Smooth muscle cell of the brain vasculature (primary cell): ENCODE measurements at places on chromosomes 16 and 17.
A peak's percentile ranks its signal among the peaks of the same experiment; 100 is the strongest.

DNA sequence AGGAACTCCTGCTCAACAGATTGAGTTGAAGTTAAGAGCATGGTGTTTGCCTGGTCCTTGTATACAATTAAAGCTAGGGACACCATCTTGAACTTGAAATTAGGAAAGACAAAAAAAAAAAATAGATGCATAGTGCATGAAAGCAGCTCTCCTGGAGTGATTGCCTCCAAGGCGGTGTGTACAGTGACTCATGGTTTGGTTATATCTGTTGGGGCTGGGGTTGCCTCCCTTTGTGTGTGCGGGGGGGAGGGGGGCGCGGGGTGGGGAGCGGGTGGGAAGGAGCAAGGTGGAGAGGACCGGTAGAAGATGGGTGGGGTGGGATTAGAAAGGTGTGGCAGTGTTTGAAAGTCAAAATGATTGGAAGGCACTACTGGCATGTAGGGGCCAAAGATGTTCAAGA lies 3.4 kb downstream of the TMED6 start:
- no peak for DNase-seq

DNA sequence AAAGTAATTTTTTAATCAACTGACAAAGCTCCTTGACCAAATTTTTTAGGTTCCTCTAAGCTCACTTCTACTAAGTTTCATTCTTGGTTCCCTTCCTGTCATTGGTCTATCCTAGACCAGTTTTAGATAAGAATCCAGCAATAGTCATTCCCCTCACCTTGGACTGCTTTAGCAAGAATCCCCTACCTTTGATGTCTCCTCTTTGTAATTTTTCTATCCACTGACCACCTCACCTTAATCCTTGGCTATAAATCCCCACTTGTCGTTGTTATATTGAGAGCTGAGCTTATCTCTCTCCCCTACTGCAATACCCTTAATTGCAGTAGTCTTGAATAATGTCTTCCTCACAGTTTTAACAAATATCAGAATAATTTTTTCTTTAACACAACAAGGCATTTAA lies 107.2 kb downstream of the USP32 start:
- no peak for DNase-seq

DNA sequence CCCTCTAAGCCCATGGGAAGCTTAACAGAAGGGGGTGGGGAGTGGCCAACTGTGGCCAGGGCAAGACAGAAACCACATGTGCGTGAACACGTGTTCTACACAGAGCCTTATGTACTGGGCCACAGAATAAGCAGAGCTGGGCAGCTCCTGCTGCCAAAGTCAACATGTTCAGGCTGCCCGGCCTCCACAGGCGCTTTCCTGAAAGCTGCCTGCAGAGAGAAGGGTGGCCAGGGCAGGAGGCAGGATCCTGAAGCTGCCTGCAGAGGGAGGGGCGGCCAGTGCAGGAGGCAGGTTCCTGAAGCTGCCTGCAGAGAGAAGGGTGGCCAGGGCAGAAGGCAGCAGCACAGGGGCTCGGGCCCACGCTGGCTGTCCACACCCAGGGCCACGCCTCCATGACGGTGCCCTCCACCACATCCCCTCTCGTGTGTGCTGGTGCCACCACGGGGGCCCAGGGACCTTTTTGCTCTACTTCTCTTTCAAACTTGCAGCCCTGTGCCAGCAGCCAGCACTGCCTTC lies 79.5 kb downstream of the ANKRD11 start:
- DNase-seq: peak; percentile 98

DNA sequence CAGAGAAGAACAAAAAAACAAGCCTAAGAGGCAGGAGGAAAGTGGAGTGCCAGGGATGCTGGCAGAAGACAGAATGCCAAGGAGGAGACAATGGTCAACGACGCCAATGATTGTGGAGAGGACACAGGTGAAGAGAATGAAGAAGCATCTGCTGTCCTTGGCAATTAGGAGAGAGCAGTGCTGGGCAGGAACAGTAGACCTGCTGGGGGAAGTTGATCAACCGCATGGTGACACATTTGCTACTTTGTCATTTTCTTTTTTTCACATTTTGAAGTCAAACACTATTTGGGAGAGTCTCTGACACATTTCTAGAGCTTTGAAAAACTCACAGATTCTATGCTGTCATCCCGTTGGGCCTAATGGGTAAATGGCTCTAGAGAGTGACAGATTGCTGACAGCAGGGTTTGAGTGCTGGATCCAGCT lies 1.1 kb upstream of the PIK3R6 start:
- no peak for DNase-seq

GRCh38 chr17:82577300-82577699 lies 57.8 kb downstream of the FOXK2 start:
- DNase-seq: no peak

- no peak for DNase-seq
Observed at GRCh38 chr16:14427371-14427948, 202.6 kb downstream of the PARN start.

DNA sequence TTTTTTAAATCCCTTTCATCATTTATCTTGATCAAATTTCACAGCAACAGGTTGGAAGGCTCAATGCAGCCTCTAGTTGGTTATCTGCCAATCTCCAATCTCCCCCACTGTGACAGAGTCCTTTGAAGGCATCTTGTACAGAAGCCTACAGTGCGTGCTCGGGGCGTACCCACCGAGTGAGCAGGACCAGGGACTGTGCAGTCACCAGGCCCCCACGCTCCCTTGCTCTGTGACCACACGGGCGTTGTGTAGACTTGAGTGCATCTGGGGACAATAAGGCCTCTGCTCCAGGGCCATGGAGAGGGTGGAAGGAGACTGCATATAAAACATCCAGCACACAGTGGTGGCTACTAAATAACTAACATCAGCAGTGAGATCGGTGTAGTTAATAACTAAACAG lies 63.4 kb downstream of the GTF3C1 start:
- DNase-seq: no peak

DNA sequence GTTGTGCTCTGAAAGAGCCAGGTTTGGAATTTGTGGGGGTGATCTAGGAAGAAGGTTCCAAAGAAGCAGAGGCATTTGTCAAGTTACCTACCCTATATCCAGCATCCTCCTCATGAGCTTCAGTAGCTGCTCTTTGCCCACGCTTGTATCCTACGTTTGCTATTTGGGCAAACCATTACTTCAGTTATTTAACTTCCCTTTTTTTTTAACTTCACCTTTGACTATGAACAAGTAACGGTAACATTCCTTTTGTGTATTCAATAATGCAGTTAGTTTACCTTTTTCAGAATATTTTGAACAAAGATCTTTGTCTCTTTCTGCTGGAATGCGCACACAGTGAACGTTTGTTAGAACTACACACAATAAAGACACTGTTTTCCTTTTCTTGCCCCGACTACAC lies 41.5 kb downstream of the CYB5B start:
- no peak for DNase-seq

DNA sequence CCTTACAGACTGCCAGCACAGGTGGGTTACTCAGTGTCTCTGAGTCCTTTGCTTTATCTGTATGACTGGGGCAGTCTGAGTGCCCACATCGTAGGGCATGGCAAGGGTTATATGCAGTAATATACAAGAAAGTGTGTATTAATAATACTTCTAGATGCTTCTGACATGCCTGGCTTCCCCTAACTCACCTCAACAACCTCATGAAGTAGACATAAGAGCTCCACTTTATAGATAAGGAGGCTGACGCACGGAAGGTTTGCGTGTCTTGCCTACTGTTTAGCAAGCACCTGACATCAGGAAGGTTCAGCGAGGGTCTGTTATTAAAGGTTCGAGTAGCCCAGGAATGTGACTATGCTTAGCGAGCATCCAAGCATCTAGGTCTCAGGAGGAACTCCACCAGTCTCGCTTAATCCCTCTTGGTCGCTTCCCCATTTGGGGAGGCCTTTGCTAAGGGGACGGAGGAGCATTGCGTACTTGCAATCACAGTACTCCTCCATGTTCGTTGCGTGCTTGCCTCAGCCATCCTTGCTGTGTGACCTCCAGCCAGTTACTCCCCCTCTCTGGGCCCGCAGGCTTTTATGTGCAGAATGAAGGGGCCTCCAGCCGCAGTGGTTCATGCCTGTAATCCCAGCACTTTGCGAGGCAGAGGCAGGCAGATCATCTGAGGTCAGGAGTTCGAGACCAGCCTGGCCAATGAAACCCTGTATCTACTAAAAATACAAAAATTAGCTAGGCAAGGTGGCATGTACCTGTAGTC lies 1.6 kb downstream of the KCNG4 start:
- DNase-seq: no peak

GRCh38 chr16:5065813-5066212 lies at the start of gene C16orf89:
Gene C16orf89, minus strand, starts transcription at chr16:5065956. Its CDS starts 48 bp downstream, at chr16:5065908.
- no peak for DNase-seq

DNA sequence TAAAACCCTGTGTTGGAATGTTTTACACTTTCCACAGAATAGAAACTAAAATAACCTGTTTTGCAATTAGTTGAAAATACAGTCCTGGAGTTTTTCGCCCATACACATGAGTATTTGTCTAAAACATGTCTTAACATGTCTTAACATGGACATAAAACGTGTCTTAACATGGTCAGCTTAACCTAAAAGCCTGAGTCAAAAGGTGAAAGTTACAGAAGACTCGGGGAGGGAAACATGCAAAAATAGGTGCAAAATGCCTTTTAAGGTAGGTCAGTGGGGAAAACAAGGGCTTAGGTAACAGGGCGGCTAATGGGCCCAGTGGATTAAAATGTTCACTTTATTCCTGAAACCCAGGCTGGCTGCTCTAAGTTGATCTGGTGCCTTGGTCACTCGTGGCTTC lies 56.1 kb upstream of the RBL2 start:
- no peak for DNase-seq

- DNase-seq: no peak
Observed at GRCh38 chr16:30600215-30600614, 10.0 kb downstream of the ZNF689 start.

GRCh38 chr16:89563639-89564392 lies 3.3 kb downstream of the RPL13 start:
- DNase-seq: no peak

DNA sequence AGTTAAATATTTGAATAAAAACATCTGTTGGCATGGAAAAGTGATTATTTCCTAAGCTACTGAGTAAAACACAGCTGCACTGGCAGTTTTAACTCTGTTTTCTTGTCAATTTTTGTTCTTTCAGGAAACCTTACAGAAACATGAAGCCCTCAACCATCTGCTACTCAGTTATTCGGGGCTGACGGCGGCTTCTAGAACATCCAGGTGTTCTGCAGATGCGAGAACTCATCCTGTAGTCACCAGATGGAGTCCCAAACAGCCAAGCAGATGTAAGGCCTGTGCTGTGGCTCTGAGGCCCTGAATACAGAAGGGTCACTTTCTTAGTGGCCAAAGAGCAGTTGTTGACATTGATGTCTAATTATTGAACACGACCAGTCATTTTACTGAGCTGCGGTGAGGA lies 15.5 kb downstream of the ARSG start:
- no peak for DNase-seq

DNA sequence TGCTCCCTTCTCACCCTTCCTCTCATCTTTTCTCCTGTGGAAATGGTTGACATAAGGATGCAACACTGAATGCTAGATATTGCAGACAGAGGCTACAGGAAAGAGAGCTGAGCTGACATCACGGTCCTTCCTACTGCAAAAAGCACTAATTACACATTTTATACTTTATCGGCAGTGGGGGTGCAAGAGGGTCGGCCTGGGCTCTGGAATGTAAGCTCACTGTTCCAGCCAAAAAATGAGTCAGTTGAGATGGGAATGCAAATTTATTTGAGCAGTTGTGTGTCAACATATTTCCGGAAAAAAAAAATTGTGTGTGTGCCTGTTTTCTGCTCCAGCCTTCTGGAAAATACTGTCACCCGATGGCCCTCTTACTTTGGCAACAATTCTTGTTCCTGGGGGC lies 14.1 kb upstream of the MRTFB start:
- DNase-seq: no peak

- DNase-seq: no peak
Observed at GRCh38 chr17:27282054-27282551, 11.8 kb upstream of the WSB1 start.

- DNase-seq: no peak
Observed at GRCh38 chr17:58531661-58532554, 17.5 kb upstream of the MTMR4 start.

GRCh38 chr17:74340470-74341023 lies 14.5 kb downstream of the KIF19 start:
- no peak for DNase-seq

GRCh38 chr17:70041061-70041460 lies 34.0 kb upstream of the KCNJ16 start:
- DNase-seq: no peak

DNA sequence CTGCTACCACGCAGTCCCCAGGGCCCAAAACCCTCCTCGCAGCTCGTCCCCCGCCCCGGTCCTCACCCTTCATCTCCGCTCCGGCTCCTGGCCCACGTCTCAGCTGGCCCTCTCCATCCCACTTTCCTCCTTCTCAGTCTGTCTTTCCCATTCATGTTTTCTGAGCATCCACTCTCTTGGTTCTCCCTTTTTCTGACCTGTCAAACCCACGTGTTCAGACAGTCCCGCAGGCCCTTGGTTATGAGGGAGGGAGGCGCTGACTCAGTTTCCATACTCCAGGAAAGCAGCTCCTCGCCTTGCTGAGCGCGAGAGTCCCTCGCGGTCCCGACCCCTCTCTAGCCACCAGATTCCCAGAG lies 392 bp upstream of the HID1 start:
- DNase-seq: no peak

GRCh38 chr17:28446716-28447395 lies 26.6 kb upstream of the SLC13A2 start:
- no peak for DNase-seq

DNA sequence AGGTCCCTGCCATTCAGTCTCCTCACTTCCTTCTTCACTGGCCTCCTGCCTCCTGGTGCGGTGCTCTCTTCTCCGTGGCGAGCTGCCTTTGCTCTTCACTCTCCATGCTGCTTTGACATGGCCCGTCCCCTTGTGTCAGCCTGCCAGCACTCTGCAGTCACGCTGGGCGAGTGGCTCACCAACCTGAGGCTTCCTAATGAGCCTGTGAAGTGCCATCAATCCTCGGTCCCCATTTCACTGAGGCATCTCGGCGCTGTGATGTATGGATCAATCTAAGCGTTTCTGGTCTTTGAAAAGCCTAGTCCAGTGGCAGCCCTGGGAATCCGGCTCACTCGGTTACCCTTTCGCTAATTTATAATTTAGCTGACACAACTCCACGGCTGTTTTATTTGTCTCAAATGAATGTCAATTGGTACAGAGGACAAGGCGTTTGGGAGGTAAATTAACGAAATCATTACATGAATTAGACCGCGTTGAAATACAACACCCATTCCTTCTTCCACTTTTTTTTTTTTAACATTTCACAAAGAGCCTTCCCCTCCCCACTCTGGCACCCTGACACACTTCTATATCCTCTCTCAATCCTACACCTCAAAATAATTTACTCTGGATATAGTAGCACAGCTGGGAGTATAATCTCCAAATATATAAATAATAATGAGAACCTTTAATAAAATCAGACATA lies 610.7 kb downstream of the TMEM114 start:
- DNase-seq: no peak

- DNase-seq: no peak
Observed at GRCh38 chr17:29664743-29665480, 42.2 kb upstream of the CORO6 start.
